ENCODE measurements at places on chromosomes 16 and 17.

GRCh38 chr17:28370035-28370743, at the start of gene VTN:
VTN (minus strand) TSS chr17:28370307; CDS start chr17:28370203, 104 bp downstream.
- no peak for DNase-seq

- no peak for DNase-seq
Observed at GRCh38 chr16:70781800-70782199, 19.2 kb downstream of the VAC14 start.

GRCh38 chr16:70258946-70259345, 7.2 kb upstream of the EXOSC6 start:
- no peak for DNase-seq

- DNase-seq = no peak
Observed at GRCh38 chr17:47945529-47946508, 4.4 kb downstream of the PNPO start.

DNA sequence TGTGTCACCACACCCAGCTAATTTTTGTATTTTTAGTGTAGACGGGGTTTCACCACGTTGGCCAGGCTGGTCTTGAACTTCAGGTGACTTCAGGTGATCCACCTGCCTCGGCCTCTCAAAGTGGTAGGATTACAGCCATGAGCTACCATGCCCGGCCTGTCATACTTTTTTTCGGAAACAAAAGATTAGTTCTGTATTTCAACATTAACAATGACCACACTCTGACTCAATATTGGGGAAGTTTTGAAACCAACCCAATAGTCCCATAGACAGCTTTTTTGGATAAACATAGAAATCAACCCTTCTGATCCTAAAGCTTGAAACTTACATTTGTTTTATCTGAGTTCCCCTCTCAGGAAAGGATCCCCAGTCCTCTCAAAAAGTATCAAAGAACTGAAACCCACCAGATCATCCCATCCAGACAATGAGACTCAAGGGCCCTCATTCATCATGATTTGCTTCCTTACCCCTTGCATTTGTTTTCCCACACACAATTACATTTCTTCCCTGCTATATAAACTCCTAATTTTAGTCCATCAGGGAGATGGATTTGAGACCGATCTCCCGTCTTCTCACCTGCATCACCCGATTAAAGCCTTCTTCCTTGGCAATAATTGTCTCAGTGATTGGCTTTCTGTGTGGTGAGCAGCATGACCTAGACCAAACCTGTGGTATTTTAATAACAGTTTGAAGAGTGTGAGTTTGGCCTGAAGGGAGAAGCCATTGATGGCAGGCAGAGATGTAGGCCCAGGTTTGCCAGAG, 7.2 kb upstream of the AGRP start:
- DNase-seq = no peak
